Panc1 (cell line): ENCODE measurements at places on chromosomes 12 and 14.

DNA sequence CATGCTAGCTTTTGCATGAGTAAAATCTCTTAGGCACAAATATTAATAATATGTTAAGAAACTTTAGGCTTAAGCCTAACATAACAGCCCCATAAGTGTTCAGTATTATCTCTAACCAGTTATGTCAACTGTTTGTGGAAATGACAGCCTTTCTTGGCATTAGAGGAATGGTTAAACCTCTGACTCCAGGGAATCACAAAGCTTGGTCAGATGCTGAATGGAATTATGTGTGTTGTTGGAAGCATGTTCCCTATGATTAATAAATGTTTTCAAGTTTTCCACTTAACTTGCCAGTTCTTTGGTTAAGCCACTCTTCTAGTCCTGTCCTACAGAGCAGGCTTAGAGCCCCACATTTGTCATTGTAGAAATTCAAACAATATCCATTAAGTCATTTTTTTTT lies 17.0 kb downstream of the PSEN1 start:
- DNase-seq = no peak

GRCh38 chr12:96314723-96315122 lies 85.5 kb downstream of the CDK17 start:
- DNase-seq = no peak

DNA sequence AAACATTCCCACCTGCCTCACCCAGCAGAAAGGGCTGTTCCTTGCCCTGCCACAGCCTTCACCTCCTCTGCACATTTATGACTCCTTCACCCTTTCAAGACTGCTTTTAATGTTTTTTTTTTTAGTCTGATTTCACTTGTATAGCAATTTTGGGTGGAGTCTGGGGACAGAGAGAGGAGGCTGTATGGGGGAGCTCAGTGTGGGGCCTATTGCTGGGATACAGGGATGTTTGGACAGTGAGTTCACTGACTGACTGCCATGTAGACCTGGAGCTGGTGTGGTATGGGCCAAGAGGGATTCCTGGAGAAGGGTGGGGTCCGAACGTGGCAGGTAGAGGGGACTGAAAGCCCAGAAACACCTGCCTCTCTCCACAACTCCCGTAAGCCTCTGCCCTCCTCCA lies 1.9 kb upstream of the KRT85 start:
- no peak for DNase-seq

GRCh38 chr12:94596596-94596995 lies 53.8 kb downstream of the TMCC3 start:
- no peak for DNase-seq

- DNase-seq = no peak
Observed at GRCh38 chr14:101783260-101784016, 21.9 kb downstream of the PPP2R5C start.
